Glomerular endothelial cell (primary cell): ENCODE measurements at places on chromosomes 7 and 10. TPM values are rescaled to one million over a fixed set of nuclear protein-coding genes. Genes with fewer than 3 reads are reported as not detected.

BBS9 gene
- 15.2 and 17.4 TPM in 2 replicates for total RNA-seq

SEMA3A gene
- 6.6 and 7.2 TPM in 2 replicates for total RNA-seq

PIK3AP1 gene
- total RNA-seq, result 0.06 and 0.10 TPM in 2 replicates

TMEM236 gene
- total RNA-seq, result 0.18 and 0.48 TPM in 2 replicates

DNA sequence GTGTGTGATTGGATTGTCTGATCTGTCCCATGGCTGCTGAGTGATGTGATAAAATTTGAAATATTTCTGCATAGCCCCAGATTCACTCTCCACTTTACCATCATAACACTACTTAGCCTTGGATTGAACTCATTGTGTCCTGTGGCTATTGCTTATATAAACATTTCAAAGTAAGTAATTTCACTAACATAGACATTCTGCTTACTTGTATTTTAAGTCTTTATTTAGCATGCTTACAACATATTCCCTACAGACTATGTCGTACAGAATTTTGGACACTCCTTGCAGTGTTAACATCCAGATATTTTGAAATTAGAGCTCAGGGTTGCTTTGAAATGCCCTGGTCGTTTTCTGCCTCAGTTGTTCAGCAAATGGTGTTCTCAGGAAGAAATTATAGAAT lies 117.6 kb downstream of the LRRC4 start:
- no peak for DNase-seq

GRCh38 chr10:35382096-35382495 lies 45.8 kb downstream of the CCNY start:
- no peak for DNase-seq

DNA sequence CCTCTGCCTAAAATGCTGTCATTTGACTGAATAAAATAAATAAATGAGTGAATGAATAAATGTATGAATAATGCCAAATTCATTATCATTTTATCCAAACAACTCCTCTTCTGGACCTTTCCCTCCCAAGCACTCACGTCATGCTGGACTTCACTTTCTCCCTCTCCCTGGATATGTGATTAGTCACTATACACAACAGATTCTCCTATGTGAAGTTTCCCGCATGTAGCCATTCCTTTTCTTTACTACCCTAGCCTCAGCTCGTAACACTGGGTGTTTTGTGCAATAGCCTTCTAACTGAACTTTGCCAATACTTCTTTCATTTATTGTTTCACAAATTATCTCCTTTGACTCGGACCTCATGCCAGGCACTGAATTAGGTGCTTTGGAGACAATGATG lies 87.6 kb upstream of the IL6 start:
- DNase-seq, result no peak

- DNase-seq, result no peak
Observed at GRCh38 chr7:73669858-73670385, 2.3 kb downstream of the VPS37D start.

- DNase-seq, result no peak
Observed at GRCh38 chr10:131742500-131742951, 158.3 kb upstream of the PPP2R2D start.

- no peak for DNase-seq
Observed at GRCh38 chr10:72925951-72926465, 28.6 kb downstream of the PLA2G12B start.

DNA sequence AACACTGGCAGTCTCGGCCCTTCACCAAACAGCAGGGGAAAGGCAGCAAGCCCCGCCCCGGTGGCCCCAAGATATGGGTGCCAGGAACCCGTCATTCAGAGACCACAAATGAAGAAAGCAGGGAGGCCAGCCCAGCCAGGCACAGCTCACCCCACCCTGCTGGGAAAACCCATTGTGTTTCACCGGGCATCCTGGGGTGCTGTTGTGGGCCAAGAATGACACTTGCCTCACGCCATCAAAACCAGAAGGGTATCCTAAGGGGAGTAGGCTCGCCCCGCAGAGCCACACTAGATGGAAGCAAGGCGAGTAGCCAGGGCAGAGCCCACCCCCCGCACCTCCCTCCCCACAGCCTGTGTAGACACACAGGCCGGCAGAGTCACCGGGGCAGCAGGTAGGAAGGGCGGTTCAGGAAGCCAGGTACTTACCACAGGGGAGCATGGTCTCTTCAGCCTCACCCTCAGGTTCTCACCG lies 72.5 kb upstream of the KCNMA1 start:
- DNase-seq, result no peak

- no peak for DNase-seq
Observed at GRCh38 chr10:109104806-109105205, 818.5 kb downstream of the XPNPEP1 start.

DNA sequence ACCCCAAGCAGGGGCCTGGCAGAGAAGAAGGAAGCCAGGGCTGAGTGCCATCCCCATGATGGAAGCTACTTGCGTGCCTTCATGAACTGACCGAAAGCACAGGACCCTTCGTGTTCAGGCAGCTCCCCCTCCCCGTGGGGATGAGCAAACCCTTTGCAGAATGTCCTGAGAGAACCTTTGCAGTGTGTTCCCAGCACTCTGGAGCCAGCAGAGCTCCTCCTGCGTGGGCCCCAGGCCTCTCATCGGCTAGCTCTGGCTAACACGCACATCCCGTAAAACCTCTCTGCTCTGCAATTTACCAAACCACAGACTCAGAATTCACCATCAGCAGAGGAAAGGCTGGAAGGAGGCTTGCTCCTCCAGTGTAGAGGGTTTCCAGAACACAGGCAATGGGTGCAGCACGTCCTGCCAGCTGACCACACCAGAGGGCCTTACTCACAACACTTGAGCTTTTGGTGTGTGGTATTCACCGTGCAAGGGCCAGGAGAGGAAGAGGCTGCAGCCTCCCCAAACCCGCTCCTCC lies 3.1 kb downstream of the SH3PXD2A start:
- DNase-seq, result no peak

GRCh38 chr7:47937711-47938573 lies 10.3 kb downstream of the PKD1L1 start:
- no peak for DNase-seq

DNA sequence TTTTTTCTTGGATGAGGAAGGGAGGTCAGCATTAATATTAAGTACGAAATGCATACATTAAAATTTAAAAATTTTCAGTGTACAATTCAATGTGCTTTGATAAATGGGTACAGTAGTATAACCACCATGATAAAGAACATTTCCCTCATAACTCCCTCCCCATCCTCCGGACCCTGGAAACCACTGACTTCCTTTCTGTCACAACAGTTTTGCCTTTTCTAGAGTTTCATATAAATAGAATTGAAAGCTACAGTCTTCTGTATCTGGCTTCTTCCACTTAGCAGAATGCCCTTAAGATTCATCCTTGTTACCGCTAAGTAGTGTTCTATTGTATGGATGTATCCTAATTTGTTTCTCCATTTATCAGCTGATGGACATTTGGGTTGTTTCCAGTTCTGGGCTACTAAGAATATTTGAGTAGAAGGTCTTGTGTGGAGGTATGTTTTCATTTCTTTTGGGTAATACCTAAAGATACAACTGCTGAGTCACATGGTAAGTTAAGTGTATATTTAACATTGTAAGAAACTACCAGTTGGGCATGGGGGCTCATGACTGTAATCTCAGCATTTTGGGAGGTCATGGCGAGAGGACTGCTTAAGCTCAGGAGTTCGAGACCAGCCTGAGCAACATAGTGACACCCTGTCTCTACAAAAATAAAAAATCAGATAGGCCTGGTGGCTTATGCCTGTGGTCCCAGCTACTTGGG lies 30.8 kb downstream of the ABI1 start:
- DNase-seq, result no peak

GRCh38 chr7:44284216-44284615 lies 41.2 kb downstream of the CAMK2B start:
- DNase-seq, result no peak

DNA sequence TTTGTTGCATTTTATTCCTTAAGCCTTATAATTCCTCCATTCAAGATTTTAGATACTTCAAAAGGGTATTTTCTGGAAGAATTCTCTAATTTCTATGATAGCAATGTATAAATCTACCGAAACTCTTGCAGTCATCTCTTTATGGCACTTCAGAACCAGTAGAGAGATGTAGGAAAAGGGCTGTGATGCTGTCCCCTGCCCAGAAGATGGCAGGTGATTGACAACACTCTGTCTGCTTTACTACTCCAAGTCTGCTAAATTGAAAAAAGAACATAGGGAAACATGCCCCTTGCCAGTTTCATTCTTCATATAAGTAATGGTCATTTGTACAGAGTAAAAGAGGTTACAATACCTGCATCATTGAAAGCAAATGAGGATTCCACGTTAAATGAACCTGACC lies 5.1 kb downstream of the TCTN3 start:
- no peak for DNase-seq
